ENCODE measurements at places on chromosomes 2 and 18.
A peak's percentile ranks its signal among the peaks of the same experiment; 100 is the strongest.

DNA sequence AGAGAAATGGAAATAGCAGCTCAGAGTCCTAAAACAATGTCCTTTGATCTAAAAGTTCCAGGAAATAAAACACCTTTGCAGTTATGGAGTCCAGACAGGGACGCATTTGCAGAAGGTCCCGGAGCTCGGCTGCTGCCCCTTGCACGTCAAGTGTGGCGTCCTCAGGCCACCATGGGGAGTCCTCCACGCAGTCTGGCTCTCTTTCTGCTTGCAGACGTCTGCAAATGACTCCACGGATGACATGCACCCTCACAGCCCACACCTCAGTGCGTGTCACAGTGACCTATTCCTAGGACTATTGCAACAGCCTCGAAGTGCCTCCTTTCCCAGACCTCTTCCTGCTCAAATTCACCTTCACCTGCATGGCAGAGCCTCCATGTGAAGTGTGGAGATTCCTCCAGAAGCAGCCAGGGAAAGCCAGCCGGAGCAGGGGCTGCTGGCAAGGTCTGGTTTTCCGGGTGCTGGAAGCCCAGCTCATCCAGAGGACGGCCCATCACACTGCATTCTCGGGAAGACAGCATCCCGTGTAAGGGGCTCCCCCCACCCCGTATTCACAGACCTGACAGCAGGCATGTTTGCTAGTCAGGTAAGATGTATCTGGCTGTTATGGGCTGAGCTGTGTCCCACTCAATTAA, 137.7 kb downstream of the ASB1 start:
- no peak for DNase-seq

GRCh38 chr2:200705305-200706041, 106.2 kb upstream of the BZW1 start:
- DNase-seq = no peak

DNA sequence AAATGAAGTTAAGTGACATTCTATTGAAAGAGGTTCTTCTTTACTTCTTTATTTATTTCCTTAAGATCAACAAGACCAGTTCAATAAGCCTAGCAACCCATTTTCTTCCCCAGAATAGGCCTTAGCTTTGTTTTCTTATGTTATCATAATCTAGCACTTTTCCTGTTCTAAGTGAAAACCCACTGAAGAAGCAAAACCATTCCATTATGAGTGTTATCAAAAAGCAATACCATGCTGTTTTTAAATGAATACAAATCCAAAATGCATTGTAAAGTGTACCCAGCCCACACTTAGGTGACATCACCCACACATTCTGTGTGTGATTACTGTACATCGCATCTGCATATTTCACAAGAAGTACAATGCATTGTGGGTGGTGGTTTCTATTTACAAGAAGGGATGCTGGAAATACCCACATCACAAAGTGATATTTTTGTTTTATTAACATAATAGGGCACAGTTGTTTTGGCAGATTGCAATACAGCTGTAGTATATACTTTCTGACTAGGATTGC, 679.5 kb downstream of the KCNJ3 start:
- DNase-seq = no peak

- DNase-seq = no peak
Observed at GRCh38 chr2:7725171-7725849, 808.1 kb downstream of the RNF144A start.

- DNase-seq = no peak
Observed at GRCh38 chr2:18413676-18414396, 146.6 kb downstream of the RDH14 start.

DNA sequence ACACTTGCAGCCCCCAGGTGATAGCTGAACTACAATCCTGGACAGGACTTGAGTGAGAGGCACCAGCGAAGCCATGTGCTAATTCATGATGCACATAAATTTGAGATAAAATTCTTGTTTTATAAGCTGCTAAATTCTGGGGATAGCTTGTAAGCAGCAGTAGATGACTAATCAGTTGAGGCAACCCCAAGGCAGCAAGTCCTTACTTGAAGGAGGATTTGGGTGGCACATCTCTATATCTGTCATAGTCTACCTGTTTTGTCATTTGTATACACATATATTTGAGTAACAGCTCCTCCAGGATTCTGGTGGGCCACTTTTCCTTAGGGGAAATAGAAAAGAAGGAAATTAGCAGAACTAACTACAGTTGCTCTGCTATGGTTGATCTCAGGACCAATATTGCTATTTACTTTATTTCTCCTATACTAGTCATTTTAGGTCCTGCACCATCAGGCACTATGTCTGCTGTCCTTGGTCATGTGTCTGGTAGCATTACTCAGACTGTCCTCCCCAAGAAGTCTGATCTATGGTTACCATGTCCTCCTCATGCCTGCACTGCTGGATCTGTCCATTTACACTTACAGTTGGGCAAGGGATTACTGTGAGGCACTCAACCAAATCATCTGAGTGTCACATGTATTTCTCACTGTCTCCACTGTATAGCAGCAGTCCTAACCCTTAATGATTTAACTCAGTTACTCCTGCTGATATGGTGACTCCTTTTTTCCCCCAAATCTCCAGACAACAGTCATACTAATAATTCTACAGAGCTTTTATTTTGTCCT, 436.0 kb upstream of the CWC22 start:
- DNase-seq = no peak

DNA sequence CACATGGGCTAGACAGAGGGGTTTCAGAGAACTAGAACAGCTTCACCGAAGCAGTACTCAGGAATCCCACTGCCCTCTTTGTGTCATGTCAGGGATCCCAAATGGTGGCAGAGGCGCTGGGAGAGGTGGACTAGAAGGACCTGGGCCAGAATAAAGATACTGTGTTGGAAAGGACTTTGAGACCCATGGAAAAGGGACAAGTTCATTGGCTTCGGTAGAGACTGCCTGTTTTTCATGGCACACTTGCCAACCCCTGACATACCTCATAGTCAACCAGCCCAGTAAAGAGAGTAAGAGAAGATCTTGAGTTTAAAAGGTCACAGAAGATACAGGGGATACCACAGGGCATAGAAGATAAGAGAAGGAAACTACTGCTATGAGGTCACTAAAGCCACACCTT, 381.0 kb downstream of the RIT2 start:
- DNase-seq = no peak

DNA sequence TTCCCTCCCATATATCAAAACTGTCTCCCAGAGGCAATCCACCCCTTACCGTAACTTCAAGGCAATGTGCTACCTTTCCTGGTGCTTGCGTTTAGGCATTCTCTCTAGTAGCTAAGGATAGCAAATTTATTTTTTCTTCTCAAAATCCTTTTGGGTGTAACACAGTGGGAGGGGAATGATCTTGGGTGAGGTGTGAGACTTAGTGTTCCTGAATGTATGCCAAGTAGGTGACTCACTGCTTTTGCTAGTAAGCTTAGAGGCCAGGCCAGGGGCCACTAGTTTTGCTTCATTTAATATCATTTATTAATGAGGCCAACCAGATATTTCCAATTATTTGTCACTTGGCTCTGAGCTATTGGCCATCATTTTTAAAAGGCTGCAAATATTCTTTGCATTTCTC, 135.5 kb downstream of the NAPG start:
- no peak for DNase-seq

GRCh38 chr2:64565949-64566710, 42.0 kb downstream of the AFTPH start:
- DNase-seq = no peak

GRCh38 chr2:137966043-137966442, 1.8 kb downstream of the HNMT start:
- DNase-seq = no peak

GRCh38 chr2:120769076-120769786, 33.6 kb downstream of the GLI2 start:
- no peak for DNase-seq

DNA sequence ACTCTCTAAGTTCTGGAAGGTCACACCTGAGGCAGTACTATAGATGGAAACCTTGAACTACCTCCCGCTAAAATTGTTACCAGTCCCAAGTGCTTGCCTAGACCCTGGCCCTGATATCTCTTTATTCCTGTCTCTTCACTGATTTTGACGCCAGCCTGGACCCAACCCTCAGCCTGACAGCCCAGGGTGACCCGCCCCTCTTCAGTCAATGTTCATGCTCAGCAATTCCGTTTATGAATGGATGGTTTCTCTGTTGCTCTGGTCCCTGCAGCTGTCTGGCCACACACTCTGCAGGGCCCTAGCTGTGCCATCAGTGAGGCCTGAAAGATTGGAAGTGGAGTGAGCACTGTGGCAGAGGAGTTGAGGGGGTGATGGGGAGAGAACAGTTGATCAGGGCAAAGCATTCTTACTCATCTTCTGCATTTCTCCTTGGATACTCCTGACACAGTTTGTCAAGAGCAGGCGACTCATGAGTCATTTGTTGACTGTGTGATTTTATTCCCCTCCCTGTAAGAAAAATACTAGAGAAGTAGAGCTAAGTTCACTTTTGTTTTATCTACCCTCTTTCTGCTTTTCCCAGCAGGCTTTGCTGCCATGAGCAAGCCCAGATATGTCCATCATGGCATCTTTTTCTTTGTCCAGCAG, 46.0 kb downstream of the NPAS2 start:
- no peak for DNase-seq

GRCh38 chr2:82789851-82790205, 1669.3 kb downstream of the SUCLG1 start:
- no peak for DNase-seq

DNA sequence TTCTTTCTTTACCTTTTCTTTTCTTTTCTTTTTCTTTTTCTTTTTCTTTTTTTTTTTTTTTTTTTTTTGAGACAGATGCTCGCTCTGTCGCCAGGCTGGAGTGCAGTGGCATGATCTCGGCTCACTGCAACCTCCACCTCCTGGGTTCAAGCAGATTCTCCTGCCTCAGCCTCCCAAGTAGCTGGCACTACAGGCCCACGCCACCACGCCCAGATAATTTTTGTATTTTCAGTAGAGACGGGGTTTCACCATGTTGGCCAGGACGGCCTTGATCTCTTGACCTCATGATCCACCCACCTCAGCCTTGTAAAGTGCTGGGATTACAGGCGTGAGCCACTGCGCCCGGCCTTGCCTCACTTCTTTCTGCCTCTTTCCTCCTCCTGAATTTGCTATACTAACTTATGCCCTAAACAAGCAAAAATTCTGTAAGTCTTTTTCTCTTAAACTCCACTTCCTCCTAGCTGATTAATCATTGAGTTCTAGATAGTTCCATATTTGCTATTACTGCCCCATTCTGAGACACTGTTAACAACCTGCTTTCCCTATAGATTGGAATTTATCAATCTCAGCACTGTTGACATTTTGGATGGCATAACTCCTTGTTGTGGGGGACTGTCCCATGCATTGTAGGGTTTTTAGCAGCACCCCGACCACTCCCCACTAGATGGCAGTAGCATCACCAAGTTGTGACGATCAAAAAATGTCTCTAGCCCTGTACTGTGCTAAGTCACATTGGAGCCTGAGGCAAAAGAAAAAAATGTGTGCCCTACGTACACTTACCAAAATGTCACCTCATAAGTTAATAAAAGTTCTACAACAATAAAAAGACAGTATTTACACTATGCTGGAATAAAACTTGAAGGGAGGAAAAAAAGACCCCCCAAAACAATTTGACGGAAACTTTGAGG, 16.4 kb upstream of the THADA start:
- DNase-seq = peak; percentile 79

DNA sequence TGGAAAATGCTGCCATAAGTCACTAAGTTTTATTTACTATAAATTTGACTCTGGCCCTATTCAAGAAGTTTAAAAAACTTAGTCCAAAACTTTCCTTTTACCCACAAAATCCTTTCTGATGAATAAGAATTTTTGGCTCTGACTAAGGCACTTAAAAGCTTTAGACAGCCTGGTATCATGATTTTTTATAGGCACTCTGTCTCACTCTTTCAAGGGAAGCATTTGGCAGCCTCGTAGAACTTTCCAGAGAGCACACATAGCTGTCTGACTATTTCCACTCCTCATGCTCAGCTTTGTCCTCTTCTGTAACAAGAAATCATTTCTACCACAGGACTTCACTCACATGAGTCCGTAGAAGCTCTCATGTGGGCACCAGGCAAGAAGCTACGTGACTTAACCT, 32.3 kb upstream of the XDH start:
- DNase-seq = no peak

- no peak for DNase-seq
Observed at GRCh38 chr2:51420511-51420910, 388.6 kb upstream of the NRXN1 start.

GRCh38 chr2:142926445-142926844, 49.0 kb downstream of the KYNU start:
- no peak for DNase-seq

- DNase-seq = no peak
Observed at GRCh38 chr2:175743011-175743410, 259.1 kb downstream of the LNPK start.

- no peak for DNase-seq
Observed at GRCh38 chr18:31103423-31103822, 1.2 kb upstream of the DSC2 start.

DNA sequence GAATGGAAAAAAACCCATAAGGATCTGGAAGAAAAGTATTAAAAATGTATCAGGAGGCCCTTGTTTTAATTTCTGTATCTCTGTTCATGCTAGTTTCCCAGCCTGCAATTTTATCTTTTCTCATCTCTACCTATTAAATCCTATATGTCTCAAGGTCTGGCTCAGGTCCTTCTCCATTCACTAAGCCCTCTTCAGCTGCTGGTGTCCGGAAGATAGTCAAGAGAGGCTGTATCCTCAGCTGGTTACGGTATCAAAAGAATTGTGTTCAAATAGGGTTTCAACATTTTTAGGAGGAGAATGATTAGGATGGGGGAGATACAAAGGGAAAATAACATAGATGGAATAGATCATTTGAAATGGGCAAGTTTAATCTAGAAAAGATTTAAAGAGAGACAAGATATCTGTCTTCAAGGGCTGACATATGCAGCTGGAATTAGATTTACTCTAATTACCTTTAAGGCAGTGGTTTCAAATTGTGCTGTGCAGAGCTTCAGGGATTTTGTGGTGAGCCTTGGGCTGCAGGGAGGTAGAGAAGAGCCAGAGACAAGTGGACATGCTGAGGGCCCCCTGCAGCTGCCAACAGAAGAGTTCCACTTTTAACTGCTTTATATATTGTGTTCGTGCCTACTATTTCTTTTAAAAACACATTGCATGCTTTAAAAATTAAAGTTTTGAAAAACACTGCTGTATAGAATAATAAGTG, 24.1 kb downstream of the GREB1L start:
- DNase-seq = no peak

DNA sequence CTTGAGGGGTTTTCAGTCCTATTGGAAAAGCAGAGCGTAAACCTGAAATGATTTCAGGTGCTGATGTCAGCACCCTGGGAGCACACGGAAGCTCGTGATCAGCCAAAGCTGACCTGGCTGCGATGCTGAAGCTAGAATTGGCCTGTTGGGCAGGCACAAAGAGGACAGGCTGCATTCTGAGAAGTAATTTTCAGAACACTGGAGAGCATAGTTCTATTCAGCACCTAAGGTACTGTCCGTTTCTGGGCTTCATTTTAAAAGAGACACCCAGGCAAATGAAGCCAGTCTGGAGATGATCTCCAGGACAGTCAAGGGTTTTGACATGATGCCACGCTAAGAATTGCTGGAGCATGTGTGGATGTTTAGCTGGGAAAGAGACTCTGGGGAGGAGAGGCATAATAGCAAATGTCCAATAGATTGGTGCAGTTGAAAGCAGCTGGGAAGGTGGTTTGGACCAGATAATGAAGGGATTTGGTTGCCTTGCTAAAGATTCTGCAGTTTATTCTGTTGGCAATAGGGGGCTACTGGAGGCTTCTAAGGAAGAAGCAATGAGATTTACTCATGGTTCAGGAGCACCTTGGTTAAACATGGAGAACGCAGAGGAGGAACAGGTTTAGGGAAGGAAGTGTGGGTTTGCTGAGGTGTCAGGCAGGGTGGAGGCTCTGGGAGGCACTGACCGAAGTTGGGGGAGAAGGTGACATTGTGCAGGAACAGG, 86.6 kb downstream of the ACOXL start:
- no peak for DNase-seq

Measured in activated CD8-positive, alpha-beta memory T cell treated with anti-CD3 and anti-CD28 coated beads, Interleukin-2, amount 50 U/mL, for 48 hours (primary cell).